ENCODE measurements at places on chromosomes 12 and 14.

DNA sequence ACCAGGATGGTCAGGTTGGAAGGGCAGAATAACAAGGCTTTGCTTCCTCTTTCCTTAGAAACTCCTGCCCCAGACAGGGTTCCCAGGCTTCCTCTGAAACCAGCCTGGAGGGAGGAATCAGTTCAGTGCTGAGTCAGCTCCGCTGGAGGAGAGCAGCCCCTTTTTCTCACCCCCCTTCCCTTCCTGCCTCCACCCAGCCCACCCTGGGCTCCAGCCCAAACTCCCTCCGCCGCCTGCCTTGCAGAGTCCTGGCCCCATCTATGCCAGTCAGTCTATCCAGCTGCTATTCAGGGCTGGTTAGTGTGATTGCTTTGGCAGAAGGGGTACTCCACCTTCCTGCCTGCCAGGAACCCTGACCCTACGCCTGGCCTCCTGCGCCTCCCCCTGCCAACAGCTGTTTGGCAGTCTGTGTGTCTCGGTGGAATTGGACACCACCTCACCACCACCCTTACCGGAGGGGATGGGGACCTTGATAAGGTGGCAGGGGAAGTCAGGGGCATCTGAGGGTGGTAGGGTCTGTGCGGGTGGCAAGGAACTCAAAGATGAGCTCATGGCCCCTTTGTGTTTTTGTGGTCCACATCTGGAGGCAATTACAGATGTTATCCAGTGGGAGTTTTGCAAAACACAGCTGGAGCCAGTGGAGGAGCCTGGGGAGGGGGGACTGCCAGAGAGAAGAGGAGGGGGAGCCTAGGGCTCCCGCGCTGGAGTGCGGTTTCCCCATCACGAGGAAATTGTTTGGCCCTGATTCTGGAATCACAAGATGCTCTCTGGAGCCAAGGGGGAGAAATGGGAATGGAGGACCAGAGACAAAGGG lies 12.2 kb downstream of the MMP14 start:
- DNase-seq, result no peak

DNA sequence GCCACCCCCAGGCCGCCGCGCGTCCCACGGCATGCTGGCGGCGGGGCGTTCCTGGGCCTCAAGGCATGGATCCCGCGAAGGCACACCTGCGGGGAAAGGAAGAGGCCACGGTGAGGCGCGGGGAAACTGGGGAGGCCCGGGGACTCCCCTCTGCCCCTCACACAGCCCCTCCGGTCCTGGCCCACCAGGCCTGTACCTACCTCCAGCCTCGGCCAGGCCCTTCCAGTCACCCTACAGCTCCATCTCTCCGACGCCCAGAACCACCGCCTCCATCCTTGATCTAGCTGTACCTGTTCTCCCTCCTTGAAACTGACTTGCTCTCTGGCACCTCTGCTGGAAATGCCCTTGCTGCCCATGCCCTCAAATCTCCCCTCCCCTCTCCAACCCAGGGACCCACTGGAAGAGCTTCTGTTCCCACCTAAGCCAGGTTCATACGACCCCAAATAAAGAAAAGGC lies 1.7 kb downstream of the ANKRD9 start:
- no peak for DNase-seq

GRCh38 chr12:109900752-109901580 lies 892 bp downstream of the TCHP start:
- DNase-seq, result no peak

GRCh38 chr12:74319886-74320285 lies 217.7 kb upstream of the ATXN7L3B start:
- no peak for DNase-seq

- no peak for DNase-seq
These were observed 211.9 kb downstream of the MED13L start for GRCh38 chr12:116065606-116066005.

GRCh38 chr14:25049568-25050268 lies at the start of gene STXBP6:
Gene STXBP6, minus strand, starts transcription at chr14:25050147. Its CDS starts 75,329 bp downstream, at chr14:24974818.
- DNase-seq, result no peak

DNA sequence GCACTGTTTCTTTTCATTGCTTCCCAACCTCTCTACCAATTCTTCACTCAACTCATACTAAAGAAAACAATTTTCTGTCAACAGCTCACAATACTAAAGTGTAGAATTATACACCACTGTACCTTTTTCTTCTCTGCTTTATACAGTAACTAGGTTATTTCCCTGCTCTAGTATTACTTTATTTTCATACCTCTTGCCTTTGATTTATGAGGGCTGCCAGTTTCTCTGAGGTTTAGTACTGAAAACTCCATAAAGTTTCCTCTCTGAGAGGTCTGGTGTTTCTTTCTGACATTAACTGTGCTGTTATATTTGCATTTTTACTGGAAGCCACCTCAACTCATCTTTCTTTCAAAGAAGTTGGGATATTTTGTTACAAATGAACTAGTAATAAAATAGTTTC lies 63.0 kb upstream of the GRIP1 start:
- DNase-seq, result no peak

DNA sequence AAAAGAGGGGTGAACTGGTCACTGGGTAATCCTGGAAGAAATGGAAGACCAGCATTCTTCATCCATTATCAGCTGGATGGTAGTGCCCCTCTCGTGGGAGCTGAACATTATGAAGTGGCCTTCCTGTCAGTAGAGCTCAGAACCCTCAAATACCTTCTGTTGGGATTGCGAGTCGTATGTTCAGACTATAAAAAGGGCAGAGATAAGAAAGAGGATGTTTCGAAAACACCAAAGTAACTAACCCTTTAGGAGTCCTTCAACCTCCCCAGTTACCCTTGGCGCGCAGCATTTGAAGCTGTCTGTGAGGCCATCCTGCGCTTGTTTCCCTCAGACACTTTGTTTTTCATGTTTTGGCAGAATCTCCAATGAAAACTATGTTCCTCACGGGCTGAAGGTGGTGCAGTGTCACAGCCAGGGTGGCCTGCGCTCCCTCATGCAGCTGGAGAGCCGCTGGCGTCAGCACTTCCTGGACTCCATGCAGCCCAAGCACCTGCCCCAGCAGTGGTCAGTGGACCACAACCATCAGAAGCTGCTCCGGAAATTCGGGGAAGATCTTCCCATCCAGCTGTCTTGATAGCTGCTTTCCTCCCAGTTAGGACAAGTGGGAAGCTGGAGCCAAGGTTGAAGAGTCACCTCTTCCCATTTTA lies 19.3 kb upstream of the GALNT16 start:
- no peak for DNase-seq

DNA sequence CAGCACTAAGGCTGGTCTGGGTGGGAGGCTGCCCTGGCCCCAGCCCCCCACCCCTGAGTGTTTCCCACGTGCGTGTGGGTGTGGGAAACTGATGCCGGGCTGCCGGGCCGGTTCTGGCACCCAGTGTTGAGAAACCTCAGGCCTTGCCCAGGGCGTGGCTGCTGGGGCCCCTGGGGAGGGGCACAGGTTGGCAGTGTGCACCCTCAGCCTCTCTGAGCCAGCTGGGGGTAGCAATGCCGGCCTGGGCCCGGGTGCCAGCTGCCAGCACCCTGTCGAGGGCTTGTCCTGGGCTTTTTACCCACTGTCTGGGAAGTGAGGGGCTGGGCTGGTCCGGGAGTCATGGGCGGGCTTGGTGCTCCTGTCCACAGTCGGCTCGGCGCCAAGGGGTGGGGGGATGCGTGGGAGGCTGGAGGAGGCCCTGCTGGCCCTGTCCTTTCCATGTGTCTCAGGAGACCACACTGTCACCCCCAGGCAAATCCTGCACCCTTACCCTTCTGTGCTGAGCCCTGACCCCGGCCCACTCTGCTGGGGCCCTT lies 15.7 kb downstream of the ASPG start:
- DNase-seq, result no peak

- no peak for DNase-seq
These were observed 40.9 kb downstream of the CDK17 start for GRCh38 chr12:96359328-96359727.

All from stimulated activated CD4-positive, alpha-beta T cell treated with anti-CD3 and anti-CD28 coated beads, TNF-alpha, amount 100 ng/mL, for 1 hour (primary cell).